Osteocyte (in vitro differentiated cells): ENCODE measurements at places on chromosomes 2 and 18.

DNA sequence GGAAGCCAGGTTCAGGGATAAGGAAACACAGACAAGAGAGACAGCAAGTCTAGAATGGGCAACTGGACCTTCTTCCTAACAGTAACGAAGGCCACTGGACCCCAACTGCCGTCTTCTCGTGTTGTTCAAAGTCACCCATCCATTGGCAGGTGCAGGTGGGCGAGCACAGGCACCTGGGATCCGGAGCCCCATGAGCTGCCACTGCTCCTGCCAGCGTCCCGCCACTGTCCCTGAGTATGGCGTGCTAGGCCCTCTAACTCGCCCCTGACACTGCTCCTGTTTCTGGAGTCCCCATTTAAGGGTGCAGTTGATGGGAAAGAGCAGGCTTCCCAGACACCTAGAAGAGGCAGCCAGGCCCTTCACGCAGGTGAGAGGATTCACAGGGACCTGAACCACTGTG is 48.0 kb downstream of the NDUFA10 start:
- no peak for DNase-seq

DNA sequence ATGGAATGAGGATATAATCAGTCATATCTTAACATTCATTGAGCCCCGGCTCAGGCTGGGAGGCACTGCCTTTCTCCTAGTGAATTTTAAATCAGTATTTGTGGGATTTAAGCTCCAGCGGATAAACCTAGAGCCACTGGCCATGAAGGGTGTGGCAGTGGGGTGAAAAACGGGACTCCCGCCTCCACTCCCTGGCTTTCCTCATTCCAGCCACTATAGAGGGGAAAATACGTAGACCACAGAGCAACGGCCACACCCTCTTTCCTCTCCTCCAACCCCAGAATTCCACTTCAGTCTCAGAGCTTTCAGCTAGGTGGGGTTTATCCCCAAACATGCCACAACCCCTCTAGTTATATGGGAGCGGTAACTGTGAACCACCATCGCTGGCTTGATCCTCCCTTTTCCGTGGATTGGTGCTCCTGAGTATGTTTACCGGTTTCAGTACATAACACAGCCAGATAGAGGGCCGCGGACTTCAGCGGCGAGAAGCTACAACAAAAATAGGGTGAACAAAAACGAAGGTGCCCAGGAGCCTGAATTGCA is 70.6 kb upstream of the ITGB6 start:
- no peak for DNase-seq

GRCh38 chr2:37625156-37625555 is 46.3 kb downstream of the CDC42EP3 start:
- DNase-seq, result no peak

GRCh38 chr2:234025466-234025865 is 25.0 kb upstream of the SPP2 start:
- DNase-seq, result no peak

DNA sequence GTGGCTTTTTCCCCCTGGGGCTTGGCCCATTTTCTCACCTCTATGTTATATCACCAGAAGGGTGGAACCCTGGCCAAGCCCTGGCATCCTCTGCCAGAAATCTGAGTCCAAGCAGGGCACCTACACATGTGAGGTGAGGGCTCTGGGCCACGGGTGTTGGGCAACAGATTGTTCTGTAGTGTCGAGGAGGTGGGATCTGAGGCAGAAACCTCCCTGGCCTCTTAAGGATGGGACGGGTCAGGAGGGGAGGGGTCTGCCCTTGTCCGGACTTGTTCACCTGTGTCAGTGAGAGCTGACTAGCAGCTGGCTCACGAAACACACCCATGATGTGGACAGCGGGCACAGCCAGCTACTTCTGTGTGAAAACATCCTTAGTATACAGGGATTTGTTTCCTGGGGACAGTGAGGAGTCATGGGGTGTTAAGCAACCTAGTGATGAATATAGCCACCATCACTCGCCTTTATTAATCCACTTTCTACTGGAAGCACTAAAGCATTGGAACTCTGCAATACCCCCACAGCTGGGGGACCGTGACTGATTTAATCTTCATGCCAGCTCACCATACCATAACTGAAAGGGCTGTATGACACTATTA is 35.6 kb downstream of the EPAS1 start:
- no peak for DNase-seq

DNA sequence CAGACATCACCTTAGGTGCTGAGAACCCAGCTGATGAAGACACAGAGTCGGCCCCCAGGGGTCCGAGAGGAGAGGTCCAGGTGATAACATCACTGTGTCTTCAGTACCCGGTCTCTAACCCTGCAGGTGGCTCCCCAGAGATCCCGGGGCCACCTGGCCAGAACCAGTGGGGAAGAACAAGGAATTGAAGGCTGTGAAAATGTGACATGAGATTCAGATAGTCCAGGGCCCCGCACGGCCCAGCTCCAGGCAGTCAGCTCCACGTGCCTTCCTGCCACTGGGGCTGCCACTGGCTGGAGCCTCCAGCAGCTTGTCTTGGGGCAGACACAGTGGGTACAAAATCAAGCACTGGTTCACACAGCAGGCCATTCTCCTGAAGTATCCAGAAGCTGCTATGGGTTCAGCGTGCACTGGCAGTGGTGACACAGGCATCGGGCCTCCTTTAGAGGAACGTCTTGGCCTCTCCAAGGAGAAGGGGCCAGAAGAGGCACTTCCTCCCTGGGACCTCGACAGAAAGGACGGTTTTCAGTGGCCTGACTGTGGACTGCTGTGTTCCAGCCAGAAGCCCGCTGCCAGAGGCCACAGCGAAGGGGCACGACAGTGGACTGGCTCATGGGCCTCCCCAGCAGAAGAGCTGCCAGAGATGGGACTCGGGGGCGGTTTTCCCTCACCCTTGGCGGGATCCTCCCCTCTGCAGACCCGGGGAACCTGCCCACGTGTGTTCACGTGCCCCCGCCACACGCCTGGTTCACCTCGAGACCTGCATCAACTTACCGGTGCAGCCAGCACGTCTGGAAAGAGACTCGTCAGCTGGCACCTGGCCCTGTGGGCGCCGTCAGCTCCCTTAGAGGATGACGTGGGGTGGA is 150.4 kb downstream of the HDAC4 start:
- DNase-seq, result no peak

DNA sequence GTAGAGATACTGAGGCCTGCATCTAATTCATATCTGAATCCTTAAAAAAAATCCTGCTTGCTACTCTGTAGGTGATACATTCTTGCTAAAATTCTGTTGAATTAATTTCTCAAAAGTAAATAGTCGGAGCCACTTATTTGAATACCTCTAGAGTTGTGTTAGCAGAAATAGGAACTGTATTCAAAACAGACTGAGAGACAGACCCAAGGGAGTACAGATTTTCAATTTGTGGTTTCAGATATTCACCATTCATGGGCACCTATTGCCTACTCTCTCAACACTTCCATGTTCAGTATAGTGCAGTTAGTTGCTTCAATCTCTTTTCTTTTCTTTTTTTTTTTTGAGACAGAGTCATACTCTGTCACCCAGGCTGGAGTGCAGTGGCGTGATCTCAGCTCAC is 46.6 kb upstream of the CTLA4 start:
- no peak for DNase-seq

- DNase-seq, result no peak
Measured at GRCh38 chr2:134280231-134280630, 26.4 kb downstream of the MGAT5 start.

GRCh38 chr18:58209326-58209725 is 165.3 kb downstream of the NEDD4L start:
- no peak for DNase-seq

- DNase-seq, result no peak
Measured at GRCh38 chr2:152560166-152560565, 157.1 kb downstream of the PRPF40A start.
